ENCODE measurements at places on chromosomes 4 and X.

DNA sequence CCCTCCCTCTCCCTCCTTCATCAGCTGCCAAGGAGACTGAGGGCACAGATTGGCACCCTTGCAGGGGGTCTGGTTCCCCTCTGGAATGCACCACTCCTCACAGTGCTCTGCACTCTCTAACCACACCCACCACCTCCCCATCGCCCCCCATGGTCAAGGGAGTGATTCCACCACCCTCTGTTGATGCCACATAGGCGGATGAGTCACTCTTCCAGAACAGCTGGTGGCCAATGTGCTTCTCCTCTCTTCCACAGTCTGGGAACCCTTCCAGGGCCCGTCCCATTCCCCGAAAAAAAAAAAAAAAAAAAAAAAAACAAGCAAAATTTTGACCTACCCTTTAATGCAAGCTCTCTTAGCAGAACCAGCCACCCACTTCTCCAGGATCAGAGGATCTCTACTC lies 341.3 kb upstream of the KLF3 start:
- DNase-seq: no peak

GRCh38 chrX:109880629-109881028 lies 122.3 kb upstream of the TMEM164 start:
- no peak for DNase-seq

DNA sequence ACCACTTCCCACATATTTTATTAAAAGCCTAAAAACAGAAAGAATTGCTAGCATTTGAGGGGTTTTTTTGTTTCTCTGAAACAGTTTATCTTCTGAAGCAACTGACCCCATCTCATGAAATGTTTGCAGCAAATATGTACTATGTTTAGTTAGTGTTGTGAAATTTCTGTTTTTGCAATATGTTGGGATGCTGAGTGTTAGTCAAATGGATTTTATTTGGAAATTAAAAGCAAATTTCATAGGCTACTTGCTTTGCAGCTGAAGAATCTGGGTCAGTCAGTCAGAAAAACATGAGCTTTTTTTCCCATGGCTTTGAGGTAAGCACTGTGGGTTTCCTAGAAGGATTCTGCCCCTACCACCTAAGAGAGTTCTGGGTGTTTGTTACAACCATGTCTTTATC lies 184.9 kb upstream of the DKK2 start:
- DNase-seq: no peak

GRCh38 chr4:138205531-138206233 lies 36.5 kb downstream of the SLC7A11 start:
- no peak for DNase-seq

DNA sequence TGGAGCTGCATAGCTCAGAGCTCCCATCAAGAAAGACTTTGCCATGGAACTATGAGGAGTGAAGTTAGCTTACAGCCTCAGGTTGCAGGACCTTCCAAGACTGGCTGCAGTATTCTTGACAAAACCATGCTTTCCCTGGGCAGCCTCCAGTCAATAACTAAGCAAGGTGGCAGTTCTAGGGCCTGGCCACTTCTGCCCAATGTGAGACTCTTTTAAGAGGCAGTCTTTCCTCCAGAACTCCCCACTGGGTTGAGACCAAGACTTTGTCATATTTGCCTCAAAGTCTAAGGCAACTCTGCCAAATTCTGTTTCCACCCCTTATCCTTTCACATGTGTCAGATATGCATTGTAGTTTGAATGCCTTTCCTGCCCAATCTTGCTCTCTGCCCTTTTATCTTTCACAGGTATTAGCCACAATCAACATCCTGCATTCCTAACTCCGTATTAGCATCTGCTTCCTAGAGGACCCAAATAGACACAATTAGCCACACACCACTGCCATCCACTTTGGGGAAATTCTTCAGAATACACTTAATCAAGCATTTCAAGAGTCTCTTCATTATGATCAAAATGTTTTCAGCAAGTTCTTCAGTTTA lies 17.7 kb upstream of the SLC25A43 start:
- DNase-seq: peak; percentile 6

- DNase-seq: no peak
Measured at GRCh38 chr4:7779432-7779768, 160.3 kb downstream of the AFAP1 start.

- DNase-seq: no peak
Measured at GRCh38 chrX:56812515-56813105, 83.6 kb downstream of the NBDY start.

- DNase-seq: no peak
Measured at GRCh38 chr4:55277011-55277410, 69.0 kb upstream of the SRD5A3 start.

DNA sequence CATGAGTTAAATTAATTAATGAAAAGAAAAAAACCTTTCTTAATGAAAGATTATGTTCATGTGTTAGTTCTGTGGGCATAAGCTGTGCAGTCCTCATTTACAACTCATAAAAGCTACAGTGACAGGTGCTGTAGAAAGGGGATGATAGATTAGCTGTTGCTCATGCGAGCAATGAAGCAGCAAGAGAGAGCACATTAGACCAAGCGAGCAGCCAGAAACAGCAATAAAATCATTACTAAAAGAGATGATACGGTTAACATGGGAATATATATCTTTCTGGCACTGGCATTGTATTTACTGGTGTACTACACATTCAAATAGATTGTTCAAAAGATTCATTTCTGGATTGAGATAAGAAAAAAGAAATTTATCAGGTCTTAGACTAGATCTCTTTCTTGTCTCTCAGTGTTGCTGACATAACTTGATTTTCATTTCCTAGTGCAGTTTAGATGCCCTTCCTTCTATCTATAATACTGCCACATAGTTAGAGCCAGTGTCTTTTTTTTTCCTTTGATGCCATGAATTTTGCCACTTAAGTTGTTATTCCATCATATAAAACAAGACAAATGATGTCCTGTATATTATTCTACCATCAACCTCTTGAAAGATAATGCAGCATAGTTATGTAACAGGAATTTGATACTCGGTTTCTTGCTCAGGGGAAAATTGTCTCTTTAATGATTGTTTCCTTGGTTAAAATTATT lies 164.6 kb downstream of the BANK1 start:
- DNase-seq: no peak

- DNase-seq: no peak
Measured at GRCh38 chr4:1669850-1670249, 14.3 kb downstream of the FAM53A start.

- no peak for DNase-seq
Measured at GRCh38 chr4:18166925-18167324, 145.4 kb upstream of the LCORL start.

GRCh38 chr4:80036949-80037685 lies 35.9 kb downstream of the ANTXR2 start:
- DNase-seq: no peak

DNA sequence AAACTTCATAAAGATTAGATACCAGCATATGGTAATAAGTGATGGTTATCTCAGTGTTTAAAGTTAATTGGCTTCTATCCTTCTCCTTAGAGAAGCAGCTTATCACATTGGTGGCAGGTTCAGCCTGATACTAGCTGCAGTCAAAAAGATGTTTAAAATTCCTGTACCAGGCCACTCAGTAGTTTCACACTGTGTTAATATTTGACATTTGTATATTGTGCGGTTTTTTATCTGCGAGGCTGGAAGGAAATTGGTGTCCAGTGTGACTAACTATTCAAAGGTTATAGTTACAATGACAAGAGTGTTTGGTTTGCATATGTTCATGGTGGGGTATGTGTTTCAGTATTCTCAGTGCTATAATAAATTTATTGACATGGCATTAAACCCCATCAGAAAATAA lies 27.5 kb upstream of the TBC1D8B start:
- no peak for DNase-seq

GRCh38 chrX:78105944-78106650 lies 2.0 kb downstream of the PGK1 start:
- no peak for DNase-seq

- DNase-seq: no peak
Measured at GRCh38 chr4:189050643-189051042, 890.0 kb upstream of the FRG1 start.

DNA sequence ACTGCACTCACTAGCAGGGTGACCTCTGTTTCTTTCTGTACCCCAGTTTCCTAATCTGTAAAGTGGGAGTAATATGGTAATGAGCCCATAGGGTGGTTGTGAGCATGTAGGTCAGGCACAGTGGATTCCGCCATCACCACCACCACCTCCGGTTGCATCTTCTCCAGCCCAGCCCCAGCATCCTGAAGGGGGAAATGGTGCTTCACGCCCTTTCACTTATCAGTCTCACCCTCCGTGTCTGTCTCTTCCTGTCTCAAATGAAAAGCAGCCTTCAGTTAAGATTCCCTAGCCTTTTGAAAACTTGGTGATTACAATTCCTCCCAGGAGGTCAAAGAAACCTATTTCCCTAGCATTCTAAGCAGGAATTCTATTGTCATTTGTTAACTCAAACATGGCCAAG lies 16.9 kb upstream of the XPNPEP2 start:
- DNase-seq: no peak

- DNase-seq: no peak
Measured at GRCh38 chr4:84726356-84726755, 143.4 kb downstream of the CDS1 start.

GRCh38 chr4:53854991-53855568 lies 209.3 kb downstream of the CHIC2 start:
- no peak for DNase-seq

DNA sequence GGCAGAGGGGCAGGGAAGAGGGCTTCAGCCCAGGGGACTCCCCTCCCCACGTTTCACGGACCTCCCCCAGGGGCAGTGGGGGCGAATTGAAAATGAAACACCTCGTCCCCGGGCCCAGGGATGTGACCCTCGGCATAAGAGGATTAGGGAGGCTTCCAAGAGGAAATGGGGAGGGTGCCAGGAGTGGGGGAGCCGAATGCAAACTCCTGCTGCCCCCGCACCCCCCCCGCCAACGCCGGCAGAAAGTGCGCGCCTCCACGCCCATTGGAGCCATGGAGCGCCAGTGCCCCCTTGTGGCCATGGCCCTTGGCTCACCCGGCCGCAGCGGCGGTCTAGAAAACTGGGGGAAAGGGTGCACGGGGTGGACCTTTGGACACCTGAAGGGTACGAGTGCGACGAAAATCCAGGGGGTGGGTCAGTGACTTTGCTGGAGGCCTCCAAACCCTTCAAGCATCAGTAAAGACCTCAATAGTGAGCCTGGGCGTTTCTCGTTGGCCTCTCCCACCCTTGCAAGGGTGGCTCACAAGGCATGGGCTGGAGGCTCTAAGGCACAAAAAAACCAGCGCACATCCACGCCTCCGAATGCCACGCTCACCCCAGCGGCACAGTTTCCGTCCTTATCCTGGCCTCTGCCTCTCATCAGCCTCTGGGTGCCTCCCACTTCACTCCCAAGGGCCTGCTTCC lies 120.8 kb upstream of the PJA1 start:
- peak; percentile 30 for DNase-seq

DNA sequence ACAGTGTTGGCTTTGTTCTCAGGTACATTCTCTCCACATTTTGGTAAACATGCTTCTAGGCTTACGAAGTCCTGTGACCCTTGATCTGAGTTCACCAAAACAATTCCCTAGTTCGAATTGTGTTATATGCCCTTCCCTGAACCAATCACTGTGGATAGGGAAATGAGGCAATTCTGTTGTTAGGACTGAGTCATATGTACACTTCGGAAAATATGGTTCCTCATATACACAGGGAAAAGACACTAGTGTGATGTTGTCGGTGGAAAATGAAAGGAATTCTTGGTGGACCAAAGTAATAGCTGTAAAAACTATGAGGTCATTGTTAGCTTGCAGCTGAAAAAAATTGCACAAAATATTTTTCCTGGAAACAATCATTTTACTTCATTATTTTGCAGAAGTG lies 46.6 kb upstream of the MAGEC2 start:
- DNase-seq: no peak

- DNase-seq: no peak
Measured at GRCh38 chrX:139475432-139475831, 55.1 kb upstream of the F9 start.

- DNase-seq: peak; percentile 2
Measured at GRCh38 chr4:157992038-157992705, 180.7 kb downstream of the GASK1B start.

DNA sequence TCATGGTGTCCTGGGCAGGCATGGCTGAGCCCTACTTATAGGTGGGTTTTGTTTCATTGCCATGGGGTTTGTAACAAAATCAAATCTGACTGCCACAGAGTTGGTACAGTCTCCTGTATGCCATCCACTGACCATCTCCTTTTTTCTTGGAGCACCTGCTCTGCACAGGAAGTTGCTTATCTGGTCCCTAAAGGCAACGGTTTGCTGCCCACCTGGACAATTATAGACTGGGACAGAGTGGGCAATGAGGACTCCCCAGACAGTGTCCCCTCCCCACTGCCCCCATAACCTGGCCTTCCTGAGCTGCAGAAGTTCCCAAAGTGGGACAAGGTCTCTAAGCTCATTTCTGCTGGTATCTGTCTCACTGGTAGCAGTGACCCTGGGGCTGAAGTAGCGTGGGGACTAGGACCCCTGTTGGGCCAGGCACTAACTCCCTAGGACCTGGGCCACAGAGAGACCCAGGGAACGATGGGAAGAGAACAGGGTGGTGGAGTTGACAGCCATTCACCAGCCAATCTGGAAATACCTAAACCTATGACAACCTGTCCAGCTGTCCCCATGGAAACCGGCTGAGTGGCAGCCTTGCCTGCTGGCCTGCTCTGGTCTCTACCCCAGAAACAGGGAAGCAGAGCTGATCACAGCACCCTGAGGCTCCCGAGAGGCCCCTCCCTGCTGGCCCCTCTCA lies 64.7 kb downstream of the WFS1 start:
- DNase-seq: no peak

- no peak for DNase-seq
Measured at GRCh38 chrX:21747558-21747957, 10.4 kb downstream of the SMPX start.

GRCh38 chrX:114626323-114626722 lies 42.4 kb downstream of the HTR2C start:
- DNase-seq: no peak

DNA sequence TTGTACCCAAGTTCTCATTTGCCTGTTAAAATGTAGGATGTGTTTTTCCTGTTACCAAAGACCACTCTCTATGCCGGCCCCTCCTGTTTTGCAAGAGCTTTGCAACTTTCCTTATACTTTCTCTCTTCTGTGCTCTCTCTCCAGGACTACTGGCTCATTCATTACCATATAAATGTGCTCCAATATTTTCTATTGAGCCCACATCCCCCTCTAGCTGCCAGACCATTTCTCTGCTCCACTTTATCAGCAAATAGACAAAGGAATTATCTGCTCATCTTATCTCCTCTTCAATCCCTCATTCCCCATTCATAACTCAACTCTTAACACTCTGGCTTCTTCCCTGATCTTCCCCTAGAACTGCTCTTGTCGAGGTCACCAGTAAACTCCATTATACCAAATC lies 33.6 kb downstream of the RPGR start:
- no peak for DNase-seq

- no peak for DNase-seq
Measured at GRCh38 chrX:19695884-19696283, 180.6 kb upstream of the MAP3K15 start.

GRCh38 chr4:7014815-7015214 lies 28.4 kb upstream of the TADA2B start:
- no peak for DNase-seq

DNA sequence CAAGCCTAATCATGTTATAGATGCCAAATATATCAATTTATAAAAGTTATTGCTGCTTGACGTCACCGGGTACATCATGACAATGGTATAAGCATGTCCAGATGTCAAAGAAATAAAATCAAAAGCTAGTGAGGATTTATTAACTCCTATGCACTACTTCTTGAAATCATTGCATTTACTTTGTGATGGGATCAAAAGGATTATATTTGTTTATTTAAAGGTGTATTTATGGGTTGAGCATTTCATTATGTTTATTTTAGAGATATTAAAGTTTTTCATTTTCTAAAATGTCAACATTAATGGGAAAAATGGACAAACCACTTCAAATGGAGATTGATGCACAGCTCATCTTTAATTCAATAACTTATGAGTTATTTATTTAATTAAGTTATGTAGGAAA lies 277.8 kb downstream of the EPHA5 start:
- DNase-seq: no peak

GRCh38 chr4:73864961-73865360 lies 4.2 kb upstream of the CXCL1 start:
- DNase-seq: no peak

Measured in DMS79 treated with DMSO at 0.1 percent for 48 hours (cell line).